ENCODE measurements at places on chromosomes 11 and 22. TPM values are rescaled to one million over a fixed set of nuclear protein-coding genes. Genes with fewer than 3 reads are reported as not detected.

SMC1B gene
- total RNA-seq, result under 0.01 TPM

OR52H1 gene
- 0.65 TPM for total RNA-seq

BIRC3 gene
- total RNA-seq, result 3.3 TPM

VSIG2 gene
- total RNA-seq, result not detected

DDTL gene
- not detected for total RNA-seq

DNAJB7 gene
- total RNA-seq, result not detected

FXYD2 gene
- 0.13 TPM for total RNA-seq

MRGPRE gene
- total RNA-seq, result 0.78 TPM

DRD2 gene
- total RNA-seq, result 0.11 TPM

ARHGEF17 gene
- total RNA-seq, result 39.6 TPM

LMF2 gene
- 40.6 TPM for total RNA-seq

ZP1 gene
- not detected for total RNA-seq

FOSL1 gene
- total RNA-seq, result 13.1 TPM

PAMR1 gene
- 33.9 TPM for total RNA-seq

MS4A1 gene
- not detected for total RNA-seq

IGF2 gene
- total RNA-seq, result 1.0 TPM

CCDC116 gene
- total RNA-seq, result 0.11 TPM

CELSR1 gene
- 14.9 TPM for total RNA-seq

LRRC75B gene
- 4.2 TPM for total RNA-seq

INS gene
- total RNA-seq, result not detected

SYCE3 gene
- not detected for total RNA-seq

LARGE1 gene
- total RNA-seq, result 12.2 TPM

KRTAP5-2 gene
- not detected for total RNA-seq

SBF1 gene
- 52.2 TPM for total RNA-seq

OR8G5 gene
- not detected for total RNA-seq

TMEM132A gene
- total RNA-seq, result 5.2 TPM

PLEKHA7 gene
- 0.65 TPM for total RNA-seq

OR2AG1 gene
- under 0.01 TPM for total RNA-seq

MISFA gene
- total RNA-seq, result 0.43 TPM

AQP11 gene
- 0.78 TPM for total RNA-seq

BRSK2 gene
- under 0.01 TPM for total RNA-seq

TMPRSS4 gene
- total RNA-seq, result not detected

FGF19 gene
- total RNA-seq, result not detected

RNF26 gene
- total RNA-seq, result 5.9 TPM

HBB gene
- total RNA-seq, result not detected

MRGPRX4 gene
- not detected for total RNA-seq

ZNF280B gene
- 1.6 TPM for total RNA-seq

NEAT1 gene
- total RNA-seq, result 1,138 TPM

RIBC2 gene
- total RNA-seq, result 0.76 TPM

TBC1D10A gene
- 18.0 TPM for total RNA-seq

MIF gene
- 195 TPM for total RNA-seq
